ENCODE measurements at places on chromosomes 11 and 22.

DNA sequence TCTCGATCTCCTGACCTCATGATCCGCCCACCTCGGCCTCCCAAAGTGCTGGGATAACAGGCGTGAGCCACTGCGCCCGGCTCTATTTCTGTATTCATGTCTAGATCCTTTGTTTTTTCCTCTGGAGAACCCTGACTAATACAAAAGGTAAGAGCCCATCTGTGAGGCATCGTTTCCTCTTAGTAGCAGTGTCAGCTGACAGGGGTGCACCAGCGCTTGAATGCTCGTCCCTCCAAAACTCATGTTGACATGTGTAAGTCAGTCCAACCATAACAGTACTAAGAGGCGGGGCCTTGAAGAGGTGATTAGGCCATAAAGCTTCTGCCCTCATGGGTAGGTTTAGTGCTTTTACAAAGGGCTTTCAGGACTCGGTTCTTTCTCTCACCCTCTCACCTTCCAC lies 470.1 kb upstream of the B3GAT1 start:
- DNase-seq = no peak

DNA sequence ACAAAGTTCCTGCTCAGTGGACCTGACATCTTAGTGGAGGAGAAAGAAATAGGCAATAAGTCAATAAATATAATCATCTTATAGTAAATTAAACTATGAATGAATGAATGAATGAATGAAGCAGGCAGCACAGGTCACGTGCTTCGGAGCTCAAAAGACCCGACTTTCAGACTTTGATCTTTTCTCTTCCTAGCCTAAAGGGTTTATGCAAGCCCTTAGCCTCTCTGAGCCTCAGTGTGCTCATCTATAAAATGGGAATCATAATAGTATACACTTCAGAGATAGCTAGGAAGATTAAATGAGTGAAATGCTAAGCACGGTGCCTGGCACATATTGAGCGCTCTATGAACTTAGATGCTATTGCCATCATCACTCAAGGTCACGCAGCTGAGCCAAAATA lies 7.5 kb downstream of the PVALB start:
- DNase-seq = no peak

DNA sequence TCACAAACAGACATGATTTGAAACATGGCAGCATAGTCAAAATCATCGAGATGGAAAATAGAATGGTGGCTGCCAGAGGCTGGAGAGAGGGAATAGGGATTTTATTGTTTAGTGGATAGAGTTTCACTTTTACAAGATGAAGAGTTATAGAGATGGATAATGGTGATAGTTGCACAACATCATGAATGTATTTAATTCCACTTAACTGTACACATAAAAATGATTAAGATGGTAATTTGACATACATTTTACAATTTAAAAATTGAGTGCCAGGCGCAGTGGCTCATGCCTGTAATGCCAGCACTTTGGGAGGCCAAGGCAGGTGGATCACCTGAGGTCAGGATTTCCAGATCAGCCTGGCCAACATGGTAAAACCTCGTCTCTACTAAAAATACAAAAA lies 21.2 kb downstream of the TTC28 start:
- no peak for DNase-seq

GRCh38 chr11:69293819-69294505 lies at the start of gene MYEOV:
MYEOV (plus strand) TSS chr11:69294155; CDS start chr11:69295355, 1,200 bp downstream.
- peak; percentile 23 for DNase-seq

DNA sequence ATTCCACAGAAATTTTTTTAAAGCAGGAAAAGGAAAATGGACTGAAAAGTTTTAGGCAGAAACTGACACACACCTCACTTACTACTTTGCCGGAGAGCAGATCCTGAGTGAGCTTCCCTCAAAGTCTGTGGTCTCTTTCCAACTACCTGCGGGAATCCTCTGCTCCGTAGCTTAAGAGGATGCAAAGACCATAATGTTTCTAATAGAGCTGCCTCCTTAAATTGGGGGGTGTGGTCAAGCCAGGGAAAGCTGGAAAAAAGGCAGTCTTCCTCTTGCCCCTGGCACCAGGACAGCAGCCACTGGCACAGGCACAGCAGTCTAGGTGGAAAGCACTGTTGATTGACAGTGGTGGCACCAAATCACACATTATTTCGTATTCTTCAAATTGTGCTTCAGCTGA lies at the start of gene ETS1:
ETS1 (minus strand) TSS at position 144 of the 400 bp plus-strand sequence. CDS start 14,428 bp downstream, outside the sequence.
- DNase-seq = no peak

All from activated CD8-positive, alpha-beta memory T cell treated with anti-CD3 and anti-CD28 coated beads for 48 hours (primary cell).